ENCODE measurements at places on chromosomes 12 and 14. TPM values are rescaled to one million over a fixed set of nuclear protein-coding genes. Genes with fewer than 3 reads are reported as not detected.

DNA sequence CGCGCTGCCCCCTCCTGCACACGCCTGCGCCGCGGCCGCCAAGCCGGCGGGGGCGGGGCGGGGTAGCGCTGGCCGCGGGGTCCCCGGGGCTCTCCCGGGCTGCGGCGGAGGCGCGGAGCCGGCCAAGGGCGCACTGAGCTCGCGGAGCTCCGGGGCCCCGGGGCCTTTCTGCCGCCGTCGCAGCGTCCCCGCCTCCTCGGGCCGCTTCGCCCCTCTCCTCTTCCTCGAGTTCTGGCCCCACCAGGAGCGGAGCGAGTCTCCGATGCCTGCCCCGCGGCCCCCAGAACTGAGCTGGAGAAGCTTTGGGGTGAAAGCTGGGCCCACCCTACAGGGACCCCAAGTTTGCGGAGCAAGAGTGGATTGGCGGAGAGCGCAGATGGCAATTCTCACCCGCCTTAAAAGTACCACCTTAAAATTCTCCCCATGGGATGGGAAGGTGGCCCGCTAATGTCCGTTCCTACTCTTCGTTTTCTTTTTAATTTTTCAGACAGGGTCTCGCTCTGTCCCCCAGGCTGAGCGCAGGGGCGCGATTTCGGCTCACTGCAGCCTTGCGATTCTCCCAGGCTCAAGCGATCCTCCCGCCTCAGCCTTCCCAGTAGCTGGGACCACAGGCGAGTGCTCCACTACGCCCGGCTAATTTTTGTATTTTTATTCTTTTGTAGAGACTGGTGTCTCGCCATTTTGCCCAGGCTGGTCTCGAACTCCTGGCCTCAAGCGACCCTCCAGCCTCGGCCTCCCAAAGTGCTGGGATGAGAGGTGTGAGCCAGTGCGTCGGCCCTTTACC is 129.6 kb downstream of the NDUFA12 start:
- peaks cover 46% of the 10 kb centered on the region for H3K27me3 ChIP-seq
- no peak for DNase-seq
- no peak overlapping the region for H3K27ac ChIP-seq
- H3K4me1 ChIP-seq = no peaks in the 10 kb centered on the region
- H3K36me3 ChIP-seq = no peaks in the 10 kb centered on the region

Gene ASCL1
- total RNA-seq = 0.17 TPM

GRCh38 chr14:71721791-71722190 is 210.4 kb upstream of the RGS6 start:
- DNase-seq = no peak
- H3K36me3 ChIP-seq = no peaks in the 10 kb centered on the region
- H3K4me3 ChIP-seq = no peak overlapping the region
- H3K27me3 ChIP-seq = no peaks in the 10 kb centered on the region
- no peaks in the 10 kb centered on the region for H3K4me1 ChIP-seq
- no peak overlapping the region for H3K27ac ChIP-seq

Gene MOAP1
- total RNA-seq = 12.8 TPM

DNA sequence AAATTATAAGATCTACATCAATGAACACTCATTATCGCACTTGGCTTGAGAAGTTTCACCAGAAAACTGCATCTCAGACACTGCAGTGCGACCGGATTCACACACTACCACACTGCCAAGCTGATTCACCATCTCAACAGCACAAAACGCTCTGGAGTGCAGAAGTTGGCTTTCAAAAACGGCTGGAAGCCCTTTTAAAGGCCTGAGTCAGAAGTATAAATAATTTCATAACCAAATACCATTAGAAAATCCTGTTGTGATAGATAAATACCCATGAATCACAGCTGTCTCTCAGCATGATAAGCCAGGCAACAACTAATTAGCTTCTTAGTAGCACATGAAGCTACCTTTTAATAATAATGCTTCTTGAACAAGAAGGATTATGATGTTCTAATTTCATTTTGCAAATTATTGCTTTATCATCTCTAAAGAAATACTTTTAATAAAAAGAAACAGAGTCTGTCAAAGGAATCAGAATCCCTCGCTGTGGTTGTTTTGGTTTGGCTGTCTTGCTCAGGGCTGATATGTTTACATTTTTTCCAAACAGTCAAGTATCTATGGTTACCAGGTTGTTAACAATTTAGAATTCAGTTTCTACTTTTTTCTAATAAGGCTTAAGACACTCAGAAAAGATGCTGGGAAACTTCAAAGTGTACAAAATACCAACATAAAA is 51.2 kb downstream of the SLC2A13 start:
- no peaks in the 10 kb centered on the region for H3K27me3 ChIP-seq
- DNase-seq = no peak
- H3K36me3 ChIP-seq = no peaks in the 10 kb centered on the region
- no peak overlapping the region for H3K27ac ChIP-seq
- H3K4me1 ChIP-seq = no peaks in the 10 kb centered on the region

DNA sequence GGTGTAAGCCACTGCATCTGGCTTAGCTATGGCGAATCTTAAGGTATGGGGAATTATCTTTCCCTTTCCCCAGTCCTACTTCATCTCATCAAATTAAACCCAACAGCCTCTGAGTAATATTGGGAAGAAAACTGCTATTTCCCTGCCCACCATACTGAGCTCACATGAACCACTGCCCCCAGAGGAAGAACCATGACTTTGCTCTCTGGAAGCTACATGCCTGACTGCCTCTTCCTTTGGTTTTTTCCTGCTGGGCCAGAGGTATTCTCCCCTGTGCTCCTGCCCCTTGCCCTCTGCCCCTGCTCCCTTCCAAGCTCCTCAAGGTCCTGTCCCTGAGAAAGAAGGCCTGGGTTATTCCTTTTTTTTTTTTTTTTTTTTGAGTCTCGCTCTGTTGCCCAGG is 15.2 kb downstream of the RILPL2 start:
- H3K27ac ChIP-seq = no peak overlapping the region
- H3K36me3 ChIP-seq = no peaks in the 10 kb centered on the region
- H3K27me3 ChIP-seq = no peaks in the 10 kb centered on the region
- no peak overlapping the region for H3K4me3 ChIP-seq
- no peak for DNase-seq

Gene SYCP3
- 0.35 TPM for total RNA-seq

DNA sequence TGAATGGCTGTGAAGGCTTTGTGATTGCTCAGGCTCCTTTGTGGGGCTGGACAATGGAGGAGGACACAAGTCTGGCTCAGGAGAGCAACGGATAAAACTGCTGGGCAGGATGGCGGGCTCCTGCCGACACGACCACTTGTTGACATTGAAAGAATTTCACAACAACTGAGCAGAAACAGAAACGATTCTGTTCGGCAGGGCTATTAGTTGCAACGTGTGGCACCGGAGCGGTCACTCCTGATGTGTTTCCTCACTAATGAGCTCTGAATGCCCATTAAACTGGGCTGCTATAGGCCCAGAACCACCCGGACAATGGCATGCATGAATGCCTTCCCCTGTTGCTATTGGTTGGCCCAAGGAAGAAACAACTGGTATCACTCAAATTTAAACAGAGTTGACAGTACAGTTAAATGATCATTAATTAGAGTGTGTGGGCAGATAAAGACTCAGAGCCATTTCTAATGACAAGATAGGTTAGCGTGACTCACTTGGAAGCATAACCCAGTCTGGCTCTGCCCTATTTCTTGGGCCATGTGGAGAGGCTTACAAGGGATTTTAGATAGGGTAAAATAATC is 142.9 kb downstream of the ASCL1 start:
- H3K27ac ChIP-seq = no peak overlapping the region
- no peaks in the 10 kb centered on the region for H3K36me3 ChIP-seq
- H3K27me3 ChIP-seq = no peaks in the 10 kb centered on the region
- H3K4me1 ChIP-seq = no peaks in the 10 kb centered on the region

GRCh38 chr12:93939641-93940325 is 208.6 kb upstream of the PLXNC1 start:
- no peaks in the 10 kb centered on the region for H3K4me1 ChIP-seq
- no peaks in the 10 kb centered on the region for H3K36me3 ChIP-seq
- no peaks in the 10 kb centered on the region for H3K27me3 ChIP-seq
- no peak overlapping the region for H3K4me3 ChIP-seq
- H3K27ac ChIP-seq = no peak overlapping the region
- DNase-seq = no peak

- no peaks in the 10 kb centered on the region for H3K36me3 ChIP-seq
- peaks cover under 1% of the 10 kb centered on the region for H3K4me1 ChIP-seq
Measured at GRCh38 chr12:6547987-6548386, 7.9 kb downstream of the IFFO1 start.

Gene TMEM121
- 0.82 TPM for total RNA-seq

- no peaks in the 10 kb centered on the region for H3K36me3 ChIP-seq
- H3K4me3 ChIP-seq = no peak overlapping the region
- no peak overlapping the region for H3K27ac ChIP-seq
- H3K27me3 ChIP-seq = no peaks in the 10 kb centered on the region
- no peaks in the 10 kb centered on the region for H3K4me1 ChIP-seq
Measured at GRCh38 chr14:62126879-62127478, 364.8 kb downstream of the SNAPC1 start.

Gene CDKN1B
- 52.1 TPM for total RNA-seq

Data from colonic mucosa (tissue), 4 donors.